Effector CD4-positive, alpha-beta T cell (primary cell): ENCODE measurements at places on chromosomes 12 and 14.
A peak's percentile ranks its signal among the peaks of the same experiment; 100 is the strongest.

GRCh38 chr14:102737402-102738372 is 39.6 kb upstream of the TRAF3 start:
- no peak for DNase-seq

- DNase-seq, result no peak
Observed at GRCh38 chr12:40344312-40344711, 119.5 kb downstream of the LRRK2 start.

DNA sequence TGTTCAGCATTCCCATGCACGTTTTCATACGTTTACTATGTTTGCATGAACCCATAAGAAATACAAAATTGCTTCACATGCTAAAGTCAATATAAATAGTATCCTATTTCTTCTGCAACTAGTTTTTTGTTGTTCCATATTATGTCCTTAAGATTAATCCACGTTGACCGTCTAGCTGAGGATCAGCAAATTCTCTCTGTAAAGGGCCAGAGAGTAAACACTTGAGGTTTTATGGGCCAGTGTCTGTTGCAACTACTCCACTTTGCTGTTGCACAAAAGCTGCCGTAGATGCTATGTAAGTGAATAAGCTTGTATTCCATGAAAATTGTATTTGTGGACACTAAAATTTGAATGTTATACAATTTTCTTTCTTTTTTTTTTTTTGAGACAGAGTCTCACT is 21.1 kb upstream of the PITPNM2 start:
- no peak for DNase-seq

GRCh38 chr12:46233423-46233822 is 35.4 kb downstream of the SLC38A1 start:
- no peak for DNase-seq

- no peak for DNase-seq
Observed at GRCh38 chr12:88566430-88566829, 13.8 kb downstream of the KITLG start.

DNA sequence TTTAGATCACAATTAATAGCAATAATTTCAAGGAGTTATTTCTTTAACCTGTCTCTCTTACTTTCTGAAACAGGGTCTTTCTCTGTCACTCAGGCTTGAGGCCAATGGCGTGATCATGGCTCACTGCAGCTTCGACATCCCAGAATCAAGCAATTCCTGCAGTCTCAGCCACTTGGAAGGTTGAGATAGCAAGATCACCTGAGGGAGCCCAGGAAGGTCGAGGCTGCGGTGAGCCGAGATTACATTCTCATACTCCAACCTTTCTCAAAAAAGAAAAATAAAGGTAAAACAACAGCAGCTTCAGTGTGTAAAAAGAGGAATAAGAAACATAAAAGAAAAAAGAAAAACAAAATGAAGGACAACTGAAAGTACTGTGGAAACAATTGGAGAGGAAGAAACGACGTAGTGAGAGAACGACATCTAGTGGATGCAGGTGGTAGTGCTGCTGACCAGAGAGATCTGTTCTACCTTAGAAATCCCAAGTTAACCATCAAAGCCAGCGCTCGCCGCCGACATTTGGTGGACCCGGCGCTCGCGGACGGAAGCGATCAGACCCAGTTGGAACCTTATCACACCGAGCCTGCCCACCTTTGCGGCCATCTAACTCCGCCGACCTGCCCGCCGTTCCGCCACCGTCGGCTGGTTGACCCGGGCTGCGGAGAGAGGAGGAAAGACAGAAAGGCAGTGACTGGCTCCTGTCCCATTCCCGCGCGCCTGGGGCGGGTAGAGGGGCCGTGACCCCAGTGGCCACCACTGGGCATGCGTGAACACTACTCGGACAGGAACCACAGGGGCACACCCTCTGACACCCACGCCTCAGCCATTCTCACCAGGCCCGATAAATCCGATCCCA is 196.1 kb downstream of the ALG10 start:
- DNase-seq, result peak; percentile 34

GRCh38 chr12:7460375-7461259 is 16.7 kb upstream of the CD163L1 start:
- no peak for DNase-seq

GRCh38 chr12:33988913-33989312 is 33.4 kb upstream of the ALG10 start:
- DNase-seq, result no peak

- DNase-seq, result no peak
Observed at GRCh38 chr14:77623201-77623600, 6.8 kb upstream of the SPTLC2 start.

- DNase-seq, result no peak
Observed at GRCh38 chr12:8867786-8868185, 45.4 kb downstream of the A2ML1 start.

GRCh38 chr14:24262821-24263733 is at the start of gene TGM1:
Gene TGM1, minus strand, starts transcription at chr14:24263177. Its CDS starts 825 bp downstream, at chr14:24262352.
- no peak for DNase-seq

DNA sequence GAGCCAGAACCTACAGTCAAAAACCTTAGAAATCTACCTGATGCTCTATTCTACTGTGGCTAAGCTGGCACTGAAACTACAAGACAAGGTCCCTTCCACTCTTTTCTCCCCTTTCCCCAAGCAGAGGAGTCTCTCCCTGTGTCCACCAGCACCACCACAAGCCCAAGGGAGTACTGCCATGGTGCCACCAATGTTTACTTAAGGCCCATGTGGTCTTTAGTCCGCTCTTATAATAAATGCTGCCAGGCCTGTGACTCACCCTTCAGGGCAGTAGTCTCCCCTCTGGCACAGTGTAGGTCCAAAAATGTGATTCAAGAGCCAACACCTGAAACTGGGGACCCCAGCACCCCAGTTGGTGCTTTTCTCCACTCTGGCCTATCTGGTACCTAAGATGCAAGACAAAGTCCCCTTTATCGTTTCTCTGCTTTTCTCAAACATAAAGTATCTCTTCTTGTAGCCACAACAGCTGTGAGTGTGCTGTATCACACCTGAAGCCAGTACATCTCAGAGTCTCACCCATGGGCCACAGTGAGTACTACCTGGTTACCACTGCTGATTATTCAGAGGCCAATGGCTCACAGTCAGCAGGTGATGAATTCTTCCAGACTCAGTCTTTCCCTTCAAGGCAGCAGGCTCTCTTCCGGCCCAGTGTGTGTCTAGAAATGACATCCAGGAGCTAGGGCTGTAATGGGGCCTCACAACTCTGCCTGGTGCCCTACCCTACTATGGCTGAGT is 29.3 kb downstream of the SLC38A2 start:
- no peak for DNase-seq

DNA sequence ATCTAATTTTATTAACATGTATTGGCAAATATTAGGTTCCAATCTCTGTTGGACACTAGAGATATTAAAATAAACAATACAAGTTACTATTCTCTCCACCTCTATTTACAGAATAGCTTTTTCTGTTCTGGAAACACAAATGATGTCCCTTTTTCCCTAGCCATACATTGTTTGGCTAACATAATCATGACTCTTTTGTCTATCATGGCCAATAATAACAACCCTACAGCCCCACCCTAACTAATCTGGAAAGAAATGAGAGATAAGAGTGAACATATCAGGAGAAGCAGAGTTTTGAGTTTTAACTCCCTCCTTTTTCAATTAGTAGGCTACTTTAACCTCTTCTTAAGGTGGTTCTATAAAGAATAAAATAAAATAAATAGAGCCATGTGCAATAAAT is 40.2 kb downstream of the RASSF9 start:
- no peak for DNase-seq

- no peak for DNase-seq
Observed at GRCh38 chr12:64093689-64094088, 128.4 kb downstream of the KICS2 start.
